Thymus (tissue), 14 donors: ENCODE measurements at places on chromosomes 5 and 9.

DNA sequence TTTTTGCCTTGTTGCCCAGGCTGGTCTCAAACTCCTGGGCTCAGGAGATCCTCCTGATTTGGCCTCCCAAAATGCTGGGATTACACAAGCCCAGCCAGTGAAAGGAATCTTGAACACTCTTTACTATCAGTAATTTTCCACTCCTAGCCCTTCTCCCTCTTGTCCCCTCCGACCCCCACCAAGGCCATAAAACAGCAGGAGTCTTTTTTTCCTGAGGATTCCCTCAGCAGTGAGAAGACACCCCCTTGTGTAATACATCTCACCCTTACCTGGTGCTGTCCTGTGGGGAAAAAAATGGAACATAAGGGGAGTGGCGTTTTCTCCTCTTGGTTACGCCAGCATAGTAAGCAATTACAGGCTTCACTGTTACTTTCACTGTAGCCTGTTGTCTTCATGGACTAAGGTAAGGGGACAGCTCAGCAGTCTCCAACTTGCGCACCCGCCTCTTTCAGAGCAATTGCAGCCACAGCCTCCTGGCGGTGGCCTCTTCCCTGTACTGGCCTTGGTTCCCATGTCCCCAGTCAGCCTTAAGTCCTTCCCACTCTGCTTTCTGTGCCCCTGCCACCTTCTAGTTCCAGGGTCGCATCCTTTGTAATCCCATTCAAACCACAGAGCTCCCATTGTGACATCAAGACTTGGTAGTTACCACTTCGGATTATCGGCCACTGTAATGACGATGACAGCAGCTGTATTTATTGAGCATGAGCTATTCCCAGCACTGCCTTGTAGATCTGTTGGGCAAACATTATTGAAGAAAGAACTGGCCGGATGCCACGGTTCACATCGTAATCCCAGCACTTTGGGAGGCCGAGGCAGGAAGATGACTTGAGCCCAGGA is 10.0 kb downstream of the NAIF1 start:
- no peak for DNase-seq
- H3K4me3 ChIP-seq, result no peak overlapping the region
- peaks cover 8% of the 10 kb centered on the region for H3K36me3 ChIP-seq
- H3K4me1 ChIP-seq, result peaks cover 9% of the 10 kb centered on the region

DNA sequence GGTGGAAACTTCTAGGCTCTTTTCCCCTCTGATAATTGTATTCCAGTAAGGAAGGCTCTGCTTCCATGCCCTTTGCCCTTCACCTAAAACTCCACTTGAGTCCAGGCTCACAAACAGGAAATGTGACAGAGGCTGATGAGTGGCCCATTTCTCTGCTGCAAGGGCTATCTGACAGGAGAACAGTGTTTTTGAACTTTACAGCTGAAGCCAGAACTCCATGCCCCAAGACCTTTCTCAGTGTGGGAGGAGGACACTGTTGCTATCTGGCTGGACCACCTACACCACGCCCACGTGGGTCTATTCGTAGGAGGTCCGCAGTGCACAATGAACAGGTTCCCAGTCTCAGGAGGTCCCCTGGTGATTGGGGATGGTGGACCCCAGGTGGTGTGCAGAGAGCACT is 13.6 kb downstream of the GGTA1 start:
- no peak overlapping the region for H3K4me3 ChIP-seq
- H3K4me1 ChIP-seq, result no peaks in the 10 kb centered on the region
- no peak for DNase-seq
- H3K36me3 ChIP-seq, result no peaks in the 10 kb centered on the region
- no peaks in the 10 kb centered on the region for H3K27me3 ChIP-seq

GRCh38 chr5:52989025-52989780 is at the start of gene ITGA2:
TSS of gene ITGA2 (plus strand) at chr5:52989352. CDS start at chr5:52989469, 117 bp downstream.
- H3K4me3 ChIP-seq, result peak within 1 kb of the TSS; percentile 61
- peak within 1 kb of the TSS; percentile 70 for H3K27ac ChIP-seq
- no peaks in the 10 kb centered on the region for H3K27me3 ChIP-seq

- no peak overlapping the region for H3K4me3 ChIP-seq
- no peaks in the 10 kb centered on the region for H3K27me3 ChIP-seq
- no peaks in the 10 kb centered on the region for H3K36me3 ChIP-seq
- DNase-seq, result no peak
- H3K4me1 ChIP-seq, result no peaks in the 10 kb centered on the region
- H3K27ac ChIP-seq, result no peak overlapping the region
These were observed 1260.8 kb upstream of the WWC1 start for GRCh38 chr5:167030500-167031120.

DNA sequence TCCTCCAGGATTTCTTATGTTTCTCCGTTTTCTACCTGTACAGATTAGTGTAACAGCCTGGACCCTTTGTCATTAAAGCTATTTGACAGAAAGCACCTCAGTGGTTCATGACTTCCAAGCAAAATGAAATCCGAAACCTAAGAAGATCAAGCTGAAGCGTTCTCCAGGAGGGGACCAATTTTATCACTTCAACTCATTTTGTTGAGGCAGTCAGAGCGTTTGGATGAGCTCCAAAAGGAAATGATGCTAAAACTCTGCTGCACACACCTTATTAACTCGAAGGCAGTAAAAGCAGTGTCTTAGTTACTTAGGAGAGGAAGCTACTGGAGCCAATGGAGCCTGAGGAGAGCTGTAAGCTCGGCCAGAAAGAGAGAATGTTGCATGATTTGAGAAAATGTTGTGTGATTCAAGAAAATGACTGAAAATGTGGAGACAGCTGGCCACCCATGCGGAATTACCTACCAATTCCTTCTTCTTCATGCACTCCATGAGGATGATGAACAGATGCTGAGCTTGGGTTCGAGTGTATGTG is 346.7 kb upstream of the KLF9 start:
- no peak for DNase-seq
- H3K27ac ChIP-seq, result no peak overlapping the region
- H3K4me3 ChIP-seq, result no peak overlapping the region
- H3K27me3 ChIP-seq, result no peaks in the 10 kb centered on the region
- H3K4me1 ChIP-seq, result no peaks in the 10 kb centered on the region

GRCh38 chr5:54663866-54664265 is 146.3 kb downstream of the SNX18 start:
- no peaks in the 10 kb centered on the region for H3K36me3 ChIP-seq
- H3K4me3 ChIP-seq, result no peak overlapping the region
- DNase-seq, result no peak
- H3K27me3 ChIP-seq, result no peaks in the 10 kb centered on the region
- H3K4me1 ChIP-seq, result no peaks in the 10 kb centered on the region
